Activated CD8-positive, alpha-beta memory T cell treated with anti-CD3 and anti-CD28 coated beads for 48 hours (primary cell): ENCODE measurements at places on chromosomes 1 and 21.

- DNase-seq, result no peak
Measured at GRCh38 chr21:26732432-26733221, 112.6 kb downstream of the ADAMTS1 start.

DNA sequence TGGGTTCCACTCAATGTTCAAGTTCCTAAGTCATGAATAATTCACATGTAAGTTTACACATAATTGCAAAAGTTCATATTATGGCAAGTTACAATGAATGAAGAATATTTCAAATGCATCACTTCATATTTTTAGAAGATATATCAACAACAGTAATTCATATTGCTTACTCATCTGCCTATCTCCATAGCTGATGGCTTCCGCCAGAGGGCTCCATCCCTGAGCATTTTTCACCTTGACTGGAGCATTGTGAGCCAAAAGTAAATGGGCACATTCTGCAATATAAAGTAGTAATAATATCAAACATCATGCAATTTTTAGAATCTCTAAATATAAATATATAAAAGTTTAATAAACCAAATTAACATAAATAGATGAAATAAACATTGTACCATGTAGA, 29.8 kb downstream of the ANKRD13C start:
- no peak for DNase-seq

DNA sequence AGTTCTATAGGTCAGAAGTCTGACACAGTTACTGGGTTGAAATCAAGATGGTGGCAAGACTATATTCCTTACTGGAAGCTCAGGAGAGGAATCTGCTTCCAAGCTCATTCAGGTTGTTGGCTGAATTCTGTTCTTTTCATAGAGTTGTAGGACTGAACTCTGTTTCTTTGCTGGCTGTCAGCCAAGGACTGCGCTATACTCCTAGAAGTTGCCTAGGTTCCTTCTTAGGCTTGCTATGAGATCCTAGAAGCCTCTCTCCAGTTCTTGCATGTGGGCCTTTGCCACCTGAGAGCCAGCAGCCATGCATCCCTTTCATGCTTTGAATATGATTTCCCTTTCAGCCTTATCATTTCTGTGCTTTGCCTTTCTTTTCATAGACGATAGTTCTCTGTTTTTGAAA, 176.4 kb downstream of the RPS6KC1 start:
- no peak for DNase-seq

- DNase-seq, result no peak
Measured at GRCh38 chr1:203995228-203995627, 77.7 kb upstream of the SOX13 start.

DNA sequence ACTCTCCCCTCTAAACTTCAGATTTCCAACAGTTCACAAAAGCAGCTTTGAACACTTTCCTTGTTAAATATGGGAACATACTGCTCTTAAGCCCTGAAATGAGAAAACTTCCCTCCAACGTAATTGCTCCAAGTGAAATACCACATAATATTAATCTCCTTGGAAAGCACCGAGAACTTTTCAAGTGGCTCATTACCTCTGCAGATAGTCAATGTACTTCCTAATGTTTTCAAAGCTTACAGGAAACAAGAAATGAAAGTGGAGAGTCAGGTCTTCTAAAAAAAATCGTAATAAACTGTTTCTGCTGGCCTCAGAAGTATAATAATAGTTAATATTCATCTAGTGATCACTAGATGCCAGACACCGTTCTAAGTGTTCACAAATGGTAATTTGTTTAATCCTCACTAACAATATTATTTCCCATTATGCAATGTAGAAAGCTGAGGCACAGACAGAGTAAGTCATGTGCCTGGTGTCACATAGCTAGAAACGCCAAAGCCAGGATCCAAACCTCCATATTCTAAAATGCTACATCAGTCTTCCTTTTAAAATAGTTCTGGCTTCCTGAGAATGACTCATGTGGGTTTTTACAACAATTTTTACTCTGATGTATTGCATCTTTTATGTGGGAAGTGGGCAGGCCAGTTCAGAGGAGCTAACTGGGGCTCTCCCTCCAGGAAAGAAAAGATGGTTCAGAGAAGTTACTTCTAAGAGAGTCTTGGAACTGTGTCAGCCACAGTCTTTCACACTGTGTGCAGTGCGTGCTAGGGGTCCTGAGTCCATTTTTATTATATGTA, 177.2 kb downstream of the PLPPR4 start:
- no peak for DNase-seq

GRCh38 chr21:42683371-42684108, 30.1 kb downstream of the PDE9A start:
- DNase-seq, result no peak

GRCh38 chr1:119541389-119541788, 34.4 kb downstream of the HSD3B1 start:
- DNase-seq, result no peak

GRCh38 chr21:45634511-45635183, 8.9 kb upstream of the PCBP3 start:
- no peak for DNase-seq

- DNase-seq, result no peak
Measured at GRCh38 chr1:114113411-114114184, 40.1 kb downstream of the SYT6 start.

DNA sequence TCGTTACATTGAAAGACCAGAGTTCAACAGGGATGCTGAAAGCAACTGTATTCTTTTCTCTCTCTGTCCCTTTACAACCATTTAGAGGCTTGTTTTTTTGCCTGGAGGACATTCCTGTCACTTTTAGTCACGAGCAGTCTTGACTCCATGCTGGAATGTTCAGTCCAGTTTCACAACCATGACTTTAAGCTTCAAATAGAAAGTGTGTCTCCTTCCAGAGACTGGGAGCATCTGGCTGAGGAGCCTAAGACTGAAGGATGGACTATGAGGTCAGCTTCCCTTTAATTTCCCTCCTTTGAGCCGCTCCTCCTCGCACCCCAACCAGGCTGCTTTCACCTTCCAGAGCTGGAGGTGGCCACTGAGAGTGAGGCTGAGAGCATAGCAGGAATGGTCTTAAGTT, 10.5 kb upstream of the RYR2 start:
- no peak for DNase-seq

GRCh38 chr1:212488436-212489283, 55.9 kb downstream of the NENF start:
- no peak for DNase-seq

DNA sequence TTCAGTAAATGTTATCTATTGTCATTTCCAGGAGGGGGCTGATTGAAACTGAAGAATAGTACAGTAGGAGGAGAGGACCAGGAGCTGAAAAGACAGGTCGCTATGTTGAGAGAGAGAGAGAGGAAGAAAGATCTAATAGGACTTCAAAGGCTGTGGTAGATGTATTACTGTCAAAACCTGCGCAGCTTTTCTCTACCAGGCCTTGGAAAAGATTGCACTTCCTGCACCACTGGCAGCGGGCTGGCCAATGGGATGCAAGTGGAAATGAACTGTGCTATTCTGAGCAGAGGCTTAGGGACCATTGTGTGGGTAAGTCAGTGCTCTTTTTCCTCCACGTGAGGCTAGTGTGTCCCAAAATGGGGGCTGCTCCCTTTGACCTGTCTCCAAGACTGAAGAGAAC, 47.1 kb downstream of the MDM4 start:
- DNase-seq, result no peak

- DNase-seq, result no peak
Measured at GRCh38 chr21:23578027-23578426, 2029.3 kb downstream of the MRPL39 start.

GRCh38 chr1:54335011-54335754, 71.0 kb downstream of the SSBP3 start:
- no peak for DNase-seq

DNA sequence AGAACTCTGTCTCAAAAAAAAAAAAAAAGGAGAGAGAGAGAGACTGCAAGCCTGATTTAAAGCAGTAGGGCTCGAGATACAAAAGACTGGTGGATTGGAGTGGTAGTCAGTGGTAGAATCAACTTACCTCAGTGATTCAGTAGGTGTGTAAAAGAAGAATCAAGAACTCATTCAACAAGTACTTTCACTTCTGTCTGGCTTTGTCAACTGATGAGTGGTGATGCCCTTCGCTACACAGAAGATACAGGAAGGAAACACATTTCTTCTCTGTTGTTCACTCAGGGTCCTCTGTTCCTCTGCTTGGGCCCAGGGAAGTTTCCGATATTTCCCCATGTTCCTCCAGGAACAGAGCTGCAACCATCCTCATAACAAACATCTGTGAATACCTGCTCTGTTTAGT, 68.6 kb upstream of the COG2 start:
- DNase-seq, result no peak

- no peak for DNase-seq
Measured at GRCh38 chr1:16443975-16444770, 3.6 kb downstream of the NECAP2 start.

- no peak for DNase-seq
Measured at GRCh38 chr21:42056468-42056867, 14.6 kb upstream of the UMODL1 start.

DNA sequence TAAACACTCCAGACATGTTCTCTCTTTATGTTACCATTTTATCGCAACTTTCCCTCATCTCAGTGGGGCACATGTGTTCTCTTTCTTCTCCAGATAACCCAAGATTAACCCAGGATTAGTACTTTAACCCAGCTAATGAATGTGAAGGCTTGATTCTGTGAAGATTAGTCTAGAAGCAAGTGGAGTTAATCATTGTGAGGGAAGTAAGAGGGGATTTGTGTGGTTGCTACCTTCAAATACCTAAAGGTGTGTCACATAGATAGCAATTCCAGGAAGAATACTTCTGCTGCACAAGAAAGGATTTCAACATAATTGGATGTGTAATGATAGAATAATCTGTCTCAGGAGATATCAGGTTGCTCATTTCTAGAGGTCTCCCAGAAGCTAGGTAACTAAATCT, 327.1 kb downstream of the PBX1 start:
- DNase-seq, result no peak

DNA sequence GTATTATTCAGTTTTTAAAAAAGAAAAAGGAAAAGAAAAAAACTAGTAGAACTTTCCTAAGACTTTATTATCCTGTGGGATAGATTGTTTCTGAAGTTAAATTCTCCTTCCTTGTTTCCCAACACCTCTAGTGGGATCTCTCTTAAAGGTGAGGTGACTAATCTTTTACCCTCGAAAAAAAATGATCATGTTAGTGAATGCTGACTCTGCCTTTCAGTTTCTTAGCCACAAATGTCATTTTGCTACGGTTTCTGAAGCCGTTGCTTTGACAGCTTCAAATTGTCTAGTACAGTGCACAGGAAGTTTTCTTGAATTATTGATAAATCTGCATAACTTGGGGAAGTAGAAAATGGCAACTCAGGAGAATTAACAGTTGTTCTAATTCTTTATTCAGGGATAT, 13.0 kb upstream of the NEK7 start:
- DNase-seq, result no peak

DNA sequence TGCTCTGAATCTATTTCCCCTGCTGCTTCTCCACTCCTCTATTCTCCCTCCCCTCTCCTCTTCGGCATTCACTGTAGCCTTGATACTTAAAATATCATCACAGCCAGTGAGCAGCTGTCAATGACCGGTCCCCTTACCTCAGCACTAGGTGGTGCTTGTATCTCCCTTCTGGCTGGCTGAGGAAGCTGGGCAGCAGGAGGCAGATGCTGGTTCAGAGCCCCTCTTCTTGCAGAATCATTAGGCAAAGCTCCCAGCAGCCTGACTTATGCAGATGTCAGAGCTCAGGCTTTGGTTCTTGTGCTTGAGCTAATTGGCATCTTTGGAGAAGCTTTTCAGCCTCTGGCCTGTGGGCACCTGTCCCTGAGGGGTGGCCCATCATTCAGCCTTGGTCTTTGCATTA, 31.9 kb upstream of the KCNA2 start:
- DNase-seq, result no peak

GRCh38 chr1:26166719-26167281, 2.0 kb downstream of the C1orf232 start:
- DNase-seq, result no peak

- DNase-seq, result no peak
Measured at GRCh38 chr1:227938911-227939790, 8.6 kb downstream of the WNT9A start.

GRCh38 chr1:234322979-234323378, 50.3 kb upstream of the COA6 start:
- no peak for DNase-seq

- DNase-seq, result no peak
Measured at GRCh38 chr21:36092681-36093080, 22.9 kb downstream of the CBR1 start.

GRCh38 chr21:26423511-26423910, 149.6 kb downstream of the CYYR1 start:
- DNase-seq, result no peak

- no peak for DNase-seq
Measured at GRCh38 chr1:215557504-215557903, 9.6 kb upstream of the KCTD3 start.
